ENCODE measurements at places on chromosomes 13 and 19.

DNA sequence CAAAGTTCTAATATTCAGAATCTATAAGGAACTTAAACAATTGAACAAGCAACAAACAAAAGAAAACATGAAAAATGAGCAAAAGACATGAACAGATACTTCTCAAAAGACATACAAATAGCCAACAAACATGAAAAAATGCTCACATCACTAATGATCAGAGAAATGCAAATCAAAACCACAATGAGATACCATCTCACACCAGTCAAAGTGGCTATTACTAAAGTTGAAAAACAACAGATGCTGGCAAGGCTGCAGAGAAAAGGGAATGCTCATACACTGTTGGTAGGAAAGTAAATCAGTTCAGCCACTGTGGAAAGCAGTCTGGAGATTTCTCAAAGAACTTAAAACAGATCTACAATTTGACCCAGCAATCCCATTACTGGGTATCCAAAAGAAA lies 74.3 kb downstream of the CRYL1 start:
- no peak for DNase-seq

GRCh38 chr13:98719527-98720250 lies 32.8 kb downstream of the SLC15A1 start:
- DNase-seq: no peak

DNA sequence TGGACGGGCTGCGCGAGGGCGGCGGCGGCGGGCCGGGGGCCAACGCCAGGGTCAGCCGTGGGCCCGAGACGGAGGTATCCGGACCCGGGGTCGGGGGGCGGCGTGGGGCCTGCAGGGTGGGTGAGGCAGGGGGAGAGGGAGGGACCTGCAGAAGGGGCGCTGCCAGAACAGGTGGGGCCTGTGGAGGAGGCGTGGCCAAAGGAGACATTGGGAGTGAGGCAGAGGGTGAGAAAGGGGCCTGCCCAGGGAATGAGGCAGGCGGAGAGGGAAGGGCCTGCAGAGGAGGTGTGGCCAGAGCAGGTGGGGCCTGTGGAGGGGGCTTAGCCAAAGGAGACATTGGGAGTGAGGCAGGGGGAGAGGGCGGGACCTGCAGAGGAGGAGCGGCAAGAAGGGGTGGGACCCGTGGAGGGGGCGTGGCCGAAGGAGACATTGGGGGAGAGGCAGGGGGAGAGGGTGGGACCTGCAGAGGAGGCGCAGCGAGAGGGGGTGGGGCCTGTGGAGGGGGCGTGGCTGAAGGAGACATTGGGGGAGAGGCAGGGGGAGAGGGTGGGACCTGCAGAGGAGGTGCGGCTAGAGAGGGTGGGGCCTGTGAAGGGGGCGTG lies 4.2 kb downstream of the PRR36 start:
- no peak for DNase-seq

GRCh38 chr13:38008636-38009035 lies 139.1 kb upstream of the TRPC4 start:
- no peak for DNase-seq

GRCh38 chr13:66624302-66624701 lies 605.8 kb downstream of the PCDH9 start:
- no peak for DNase-seq

GRCh38 chr19:49593233-49594113 lies 2.5 kb downstream of the PRR12 start:
- DNase-seq: no peak

- DNase-seq: no peak
Measured at GRCh38 chr19:28184997-28185396, 1028.0 kb downstream of the UQCRFS1 start.

DNA sequence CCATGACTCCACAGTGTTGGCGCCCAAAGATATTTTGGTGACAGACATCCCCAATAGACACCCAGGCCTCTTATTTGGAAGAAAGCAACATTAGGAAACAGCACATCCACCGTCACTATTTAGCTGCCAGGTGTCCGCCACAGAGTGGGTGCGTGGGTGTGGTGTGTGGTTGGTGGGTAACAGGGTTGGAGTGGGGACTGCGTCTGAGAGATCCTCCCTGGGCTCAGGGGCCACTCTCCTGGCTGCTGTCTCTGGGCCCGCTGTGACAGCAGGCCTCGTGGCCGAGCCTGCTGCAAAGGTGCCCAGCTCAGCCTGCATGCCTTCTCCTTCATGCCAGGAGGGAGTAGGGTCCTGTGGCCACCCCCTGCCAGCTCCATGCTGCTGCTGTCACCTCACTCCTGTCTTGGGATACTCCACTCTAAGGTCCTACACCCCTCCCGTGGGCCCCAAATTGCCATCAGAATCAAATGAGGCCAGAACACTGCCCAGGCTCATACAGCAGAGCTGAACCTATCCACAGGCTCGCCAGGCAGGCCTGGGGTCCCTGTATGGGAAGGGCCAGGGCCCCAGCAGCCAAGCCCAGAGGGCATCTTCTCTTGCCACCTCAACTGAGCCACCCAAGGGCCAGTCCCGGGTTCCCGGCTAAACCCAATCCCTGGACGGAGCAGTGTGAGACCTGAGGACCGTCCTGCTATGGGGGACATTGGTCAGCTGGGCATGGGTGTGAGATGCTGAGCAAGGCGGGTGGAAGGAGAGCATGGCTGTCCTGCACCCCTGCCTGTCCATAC lies 24.7 kb upstream of the TIMM44 start:
- DNase-seq: no peak

GRCh38 chr19:33700408-33701013 lies 78.8 kb downstream of the CHST8 start:
- DNase-seq: no peak

DNA sequence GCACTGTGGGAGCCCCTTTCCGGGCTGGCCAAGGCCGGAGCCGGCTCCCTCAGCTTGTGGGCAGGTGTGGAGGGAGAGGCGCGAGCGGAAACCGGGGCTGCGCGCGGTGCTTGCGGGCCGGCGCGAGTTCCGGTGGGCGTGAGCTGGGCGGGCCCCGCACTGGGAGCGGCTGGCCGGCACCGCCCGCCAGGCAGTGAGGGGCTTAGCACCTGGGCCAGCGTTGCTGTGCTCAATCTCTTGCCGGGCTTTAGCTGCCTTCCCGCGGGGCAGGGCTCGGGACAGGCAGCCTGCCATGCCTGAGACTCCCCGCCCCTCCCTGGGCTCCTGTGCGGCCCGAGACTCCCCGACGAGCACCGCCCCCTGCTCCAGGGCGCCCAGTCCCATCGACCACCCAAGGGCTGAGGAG lies 405.2 kb upstream of the PRR20A start:
- DNase-seq: no peak

DNA sequence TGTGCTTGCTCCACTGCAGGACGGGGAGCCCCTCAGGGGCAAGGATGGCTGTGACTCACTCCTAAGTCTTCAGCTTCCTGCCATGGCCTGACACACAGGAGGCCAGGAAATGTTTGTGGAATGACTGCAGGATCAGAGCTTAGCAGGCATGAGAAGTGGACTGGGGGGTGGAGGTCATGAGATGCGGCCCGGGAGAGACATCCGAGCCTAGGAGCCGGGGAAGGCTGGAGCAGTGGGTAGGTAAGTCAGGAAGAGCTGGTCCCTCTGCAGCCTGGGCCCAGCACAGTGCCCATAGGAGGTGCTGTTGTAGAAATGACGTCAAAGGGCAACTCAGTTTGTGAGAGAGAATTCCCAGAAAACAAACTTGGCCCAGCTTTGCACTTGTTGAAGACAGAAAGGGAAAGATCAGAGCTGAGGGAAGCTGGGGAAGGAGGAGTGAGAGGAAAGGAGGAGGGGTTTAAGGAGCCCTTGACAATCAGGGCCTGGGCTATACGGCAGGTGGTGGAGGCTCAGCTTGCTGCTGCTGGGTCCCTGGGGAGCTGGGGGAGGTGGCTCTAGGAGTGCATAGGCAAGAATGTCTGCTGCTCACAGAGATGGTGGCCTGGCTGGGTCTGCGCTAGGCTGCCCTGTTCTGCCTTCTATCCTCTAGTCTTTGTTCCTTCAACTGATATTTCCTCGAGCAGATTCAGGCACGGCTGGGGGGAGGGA lies 18.5 kb downstream of the POU2F2 start:
- DNase-seq: peak; percentile 98

- DNase-seq: no peak
Measured at GRCh38 chr13:28056970-28057712, 43.2 kb downstream of the FLT3 start.

GRCh38 chr19:6125571-6125989 lies 9.9 kb upstream of the ACSBG2 start:
- DNase-seq: no peak

- DNase-seq: no peak
Measured at GRCh38 chr13:29707876-29708543, 112.5 kb upstream of the SLC7A1 start.

DNA sequence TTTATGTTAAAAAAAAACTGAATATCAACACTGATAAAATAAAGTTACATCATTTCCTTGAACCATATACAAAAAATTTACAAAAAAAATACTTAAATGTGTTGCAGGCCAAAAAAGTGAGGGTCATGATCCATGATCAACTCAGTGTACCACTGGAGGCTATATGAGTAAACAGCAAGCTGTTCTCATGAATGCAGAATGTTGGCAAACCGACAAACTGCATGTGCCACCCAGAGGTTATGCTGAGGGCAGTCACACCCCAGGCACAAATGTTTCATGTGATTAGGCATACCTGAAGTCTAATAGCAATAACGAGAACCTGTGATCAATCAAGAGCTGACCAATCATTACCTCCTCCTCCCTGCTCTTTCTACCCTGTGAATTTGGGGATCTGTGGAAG lies 91.9 kb downstream of the ZNF431 start:
- no peak for DNase-seq

- DNase-seq: no peak
Measured at GRCh38 chr19:40101813-40102212, 11.1 kb upstream of the ZNF780A start.

GRCh38 chr19:17455308-17456123 lies 5.2 kb downstream of the NXNL1 start:
- no peak for DNase-seq

DNA sequence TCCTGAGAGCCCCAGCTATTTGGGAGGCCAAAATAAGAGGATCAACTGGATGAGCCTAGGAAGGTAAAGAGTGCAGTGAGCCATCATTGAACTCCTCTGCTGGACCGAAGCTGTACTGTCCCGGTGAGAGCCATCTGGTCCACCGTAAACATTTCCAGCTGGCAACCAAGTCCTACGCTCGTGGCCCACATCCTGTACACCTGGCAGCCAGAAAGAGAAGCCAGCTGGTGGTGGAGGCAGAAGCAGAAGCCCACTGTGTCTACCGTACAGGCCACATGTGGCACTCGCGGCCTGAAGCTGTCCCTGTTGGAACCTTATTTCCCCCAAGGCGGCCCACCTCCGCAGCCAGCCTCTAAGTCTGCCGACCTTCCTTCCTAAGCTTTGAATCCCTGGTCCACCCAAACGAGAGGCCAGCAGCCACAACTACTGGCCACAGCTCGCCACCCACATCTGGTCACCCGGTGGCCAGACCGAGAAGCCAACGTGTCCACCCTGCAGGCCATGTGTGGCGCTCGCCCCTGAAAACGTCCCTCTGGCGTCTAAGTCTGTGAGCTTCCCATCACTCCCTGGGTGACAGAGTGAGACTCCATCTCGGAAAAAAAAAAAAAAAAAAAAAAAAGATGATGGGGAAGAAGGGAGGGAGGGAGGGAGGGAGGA lies 14.2 kb upstream of the ZNF91 start:
- DNase-seq: no peak

Measured in HS-5 (cell line).